NCI-H1417 treated with DMSO at 0.1 percent for 48 hours (cell line): ENCODE measurements at places on chromosomes 5 and 9.

DNA sequence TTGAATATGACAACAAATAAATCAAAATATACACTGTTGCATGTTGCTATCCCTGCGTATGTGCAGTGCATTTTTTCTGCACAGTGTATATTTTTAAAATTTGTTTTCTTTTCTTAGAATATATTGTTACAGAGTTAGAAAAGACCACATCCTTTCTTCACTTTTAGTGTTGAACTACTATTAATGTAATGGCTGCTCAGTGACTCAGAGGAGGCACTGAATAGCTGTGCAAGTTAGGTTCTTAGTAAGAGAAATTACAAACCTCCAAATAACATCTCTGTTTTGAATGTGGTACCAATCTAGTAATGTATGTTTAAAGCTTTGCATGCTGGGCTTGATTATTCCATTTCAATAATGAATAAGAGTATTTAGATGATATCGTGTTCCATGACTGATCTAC is 208.9 kb upstream of the PRR16 start:
- DNase-seq = no peak

GRCh38 chr9:133814586-133815208 is 76.5 kb upstream of the SARDH start:
- no peak for DNase-seq

- no peak for DNase-seq
Observed at GRCh38 chr5:150515446-150515845, 7.5 kb downstream of the NDST1 start.

GRCh38 chr5:166671811-166672210 is 1619.6 kb upstream of the WWC1 start:
- no peak for DNase-seq

DNA sequence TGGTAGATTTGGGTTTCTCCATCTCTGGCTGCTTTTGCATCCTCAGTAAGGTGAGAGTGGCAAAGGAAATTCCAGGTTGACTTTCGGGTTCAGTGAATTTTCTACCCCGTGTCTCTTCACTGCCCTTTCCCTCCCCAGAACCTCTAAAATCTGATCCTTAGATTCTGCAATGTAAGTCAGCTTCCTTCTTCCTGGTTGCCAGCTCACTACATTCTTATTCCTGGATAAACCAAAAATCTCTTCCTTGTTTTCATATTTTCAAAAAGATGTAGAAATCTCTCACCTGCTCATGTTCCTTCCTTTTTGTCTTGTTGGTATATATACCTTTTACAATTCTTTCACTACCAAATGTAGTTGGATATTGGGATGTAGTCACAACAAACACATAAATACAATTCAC is 145.8 kb downstream of the TMC1 start:
- no peak for DNase-seq

- DNase-seq = no peak
Observed at GRCh38 chr5:148956477-148957385, 106.1 kb downstream of the SH3TC2 start.

GRCh38 chr9:31702957-31703356 is 681.5 kb upstream of the ACO1 start:
- no peak for DNase-seq

DNA sequence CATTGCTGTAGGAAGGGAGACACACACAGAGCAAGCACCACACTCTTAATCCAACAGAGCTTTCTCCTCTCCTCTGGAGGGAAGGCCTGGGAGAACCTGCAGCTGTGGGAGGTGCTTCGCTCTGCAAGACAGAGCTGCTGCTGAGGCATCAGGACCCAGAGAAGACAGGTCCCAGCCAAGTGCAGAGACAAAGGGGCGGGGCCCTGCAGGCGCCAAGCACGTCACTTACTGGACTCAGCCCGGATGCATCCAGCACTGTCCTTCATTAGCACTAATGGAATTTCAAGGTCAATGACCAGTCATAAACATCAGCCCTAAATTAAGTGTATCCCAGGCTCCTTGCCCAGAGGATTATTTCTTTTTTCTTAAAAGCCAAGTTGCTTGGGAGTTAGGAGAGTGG is 337.1 kb upstream of the PANK3 start:
- no peak for DNase-seq

GRCh38 chr5:175306381-175306780 is 137.6 kb downstream of the DRD1 start:
- DNase-seq = no peak

DNA sequence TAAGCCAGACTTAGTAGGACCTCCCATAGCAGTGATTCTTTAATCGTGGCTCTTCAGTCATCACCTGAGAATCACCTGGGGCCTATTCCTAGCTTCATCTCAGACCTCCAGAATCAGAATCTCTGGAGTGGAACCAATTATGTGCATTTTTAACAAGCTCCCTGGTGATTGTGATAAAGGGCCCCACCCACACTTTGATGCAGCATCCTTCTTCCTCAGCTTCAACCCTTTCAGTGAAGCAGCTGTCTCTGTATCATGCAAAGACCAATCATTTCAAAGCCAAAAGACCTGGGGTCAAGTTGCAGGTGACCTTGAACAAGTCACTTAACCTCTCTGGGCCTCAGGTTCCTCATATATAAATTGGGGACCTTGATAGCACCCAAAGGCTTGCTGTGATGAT is 17.1 kb downstream of the FBXO10 start:
- no peak for DNase-seq

DNA sequence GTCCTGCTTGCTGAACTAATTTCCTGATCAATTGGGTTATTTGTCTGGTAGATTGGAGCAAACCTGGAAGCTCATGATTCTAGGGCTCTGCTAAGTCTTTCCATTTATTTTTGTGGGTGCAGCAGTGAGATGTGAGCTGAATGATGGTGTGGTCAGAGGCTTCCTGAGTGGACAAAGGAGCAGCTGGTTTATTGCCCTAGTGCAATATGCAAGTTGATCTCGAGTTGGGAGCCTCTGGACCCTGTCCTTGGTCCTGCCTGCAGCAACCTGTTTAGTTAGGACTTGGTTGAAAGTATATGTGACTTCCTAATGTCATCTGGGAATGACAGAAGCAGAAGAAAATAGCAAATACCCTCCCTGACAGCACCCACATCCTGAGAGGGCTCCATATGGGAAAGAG is 4.2 kb upstream of the UNC5A start:
- DNase-seq = no peak

GRCh38 chr9:19161257-19162025 is 34.1 kb upstream of the PLIN2 start:
- no peak for DNase-seq

DNA sequence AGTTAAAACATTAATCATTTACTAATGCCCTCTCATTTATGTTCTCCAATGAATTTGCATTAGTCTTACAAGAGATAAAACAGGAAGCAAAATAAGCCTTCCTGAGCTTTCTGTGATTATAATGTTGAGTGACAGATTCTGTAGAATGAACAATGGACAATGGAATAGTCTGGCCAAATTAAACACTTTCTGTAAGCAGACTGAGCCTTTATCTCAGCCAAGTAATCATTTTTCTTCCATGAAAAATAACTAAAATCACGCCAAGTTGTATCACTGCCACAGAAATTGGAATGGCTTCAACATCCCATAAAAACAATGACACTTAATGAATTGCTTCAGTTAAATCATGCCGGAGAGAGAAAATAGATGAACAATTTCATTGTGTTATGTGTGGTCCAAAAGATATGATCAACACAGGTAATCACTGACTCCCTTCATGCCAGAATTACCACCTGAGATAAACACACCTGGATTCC is 63.0 kb downstream of the TSSK1B start:
- no peak for DNase-seq

DNA sequence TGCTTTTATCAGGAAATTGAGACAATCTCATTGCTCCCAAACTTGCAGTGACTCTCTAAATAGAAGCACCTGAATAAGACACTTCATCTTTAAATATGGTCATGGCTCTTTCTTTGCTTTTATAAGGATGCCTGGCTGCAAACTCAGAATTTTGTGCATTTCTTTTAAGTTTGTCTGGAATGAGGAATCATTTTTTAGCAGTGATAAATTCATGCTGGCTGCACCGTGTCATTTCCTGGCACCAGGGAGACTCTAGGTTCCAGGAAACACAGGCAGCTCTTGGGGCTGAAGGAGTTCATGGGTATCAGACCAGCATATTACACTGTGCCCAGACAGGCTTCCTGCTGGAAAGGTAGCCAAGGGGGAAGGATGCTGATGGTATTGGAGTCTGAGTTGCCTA is 109.9 kb downstream of the NUDT12 start:
- no peak for DNase-seq
